ENCODE measurements at places on chromosomes 3 and 15.

- no peak for DNase-seq
Observed at GRCh38 chr15:57390583-57390982, 14.3 kb downstream of the CGNL1 start.

- DNase-seq = no peak
Observed at GRCh38 chr15:35743321-35743720, 197.4 kb upstream of the DPH6 start.

- DNase-seq = no peak
Observed at GRCh38 chr3:172170841-172171240, 131.5 kb downstream of the FNDC3B start.

GRCh38 chr3:99576904-99577559, 61.4 kb upstream of the COL8A1 start:
- DNase-seq = no peak

GRCh38 chr3:98070840-98071239, 16.1 kb upstream of the OR5AC2 start:
- no peak for DNase-seq

DNA sequence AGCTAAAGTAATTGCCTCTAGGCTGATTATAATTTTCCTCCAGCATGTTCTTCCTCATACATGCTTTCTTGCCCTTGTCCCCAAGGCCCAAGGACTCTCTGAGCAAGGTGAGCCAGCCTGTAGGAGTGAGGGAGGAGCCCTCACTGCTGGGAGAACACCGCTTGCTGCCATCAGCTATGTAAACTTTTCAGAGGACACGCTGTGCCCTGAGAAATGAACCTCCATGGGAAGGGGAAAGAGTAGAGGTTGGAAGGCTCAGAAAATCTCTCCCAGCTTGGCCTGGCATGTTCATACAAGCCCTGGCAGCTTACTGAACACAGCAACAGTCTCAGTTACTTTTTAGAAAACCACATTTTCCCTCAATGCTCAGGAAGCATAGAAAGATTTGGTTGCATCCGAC, 103.0 kb upstream of the SLC24A5 start:
- no peak for DNase-seq

Measured in naive thymus-derived CD4-positive, alpha-beta T cell (primary cell).